ENCODE measurements at places on chromosomes 4 and X. TPM values are rescaled to one million over a fixed set of nuclear protein-coding genes. Genes with fewer than 3 reads are reported as not detected.
A peak's percentile ranks its signal among the peaks of the same experiment; 100 is the strongest.

DNA sequence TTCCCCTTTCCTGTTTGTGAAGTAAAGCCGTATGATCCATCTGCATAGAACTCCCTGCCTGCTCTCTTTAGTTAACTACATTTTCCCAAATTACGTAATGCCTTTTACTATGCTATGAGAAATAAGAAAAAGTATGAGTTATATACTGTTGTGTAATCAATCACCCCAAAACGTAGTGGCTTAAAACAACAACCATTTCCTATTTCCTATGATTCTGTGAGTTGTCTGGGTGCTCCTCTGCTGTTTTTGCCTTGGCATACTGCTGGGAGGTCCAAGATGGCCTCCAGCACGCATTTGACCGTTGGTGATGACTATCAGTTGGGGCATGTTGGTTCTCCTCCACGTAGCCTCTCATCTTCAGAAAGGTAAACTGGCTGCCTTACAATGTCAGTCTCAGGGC, 39.8 kb downstream of the BBS12 start:
- no peaks in the 10 kb centered on the region for H3K27me3 ChIP-seq
- DNase-seq, result no peak
- no peaks in the 10 kb centered on the region for H3K36me3 ChIP-seq
- no peak overlapping the region for H3K4me3 ChIP-seq
- H3K4me1 ChIP-seq, result no peaks in the 10 kb centered on the region

Gene TMSB15A
- total RNA-seq, result 38.5 TPM

Gene PRSS12
- 5.0 TPM for total RNA-seq

- no peaks in the 10 kb centered on the region for H3K27me3 ChIP-seq
- H3K4me3 ChIP-seq, result no peak overlapping the region
- H3K27ac ChIP-seq, result no peak overlapping the region
- DNase-seq, result no peak
These were observed 13.0 kb downstream of the RBMX start for GRCh38 chrX:136867518-136867917.

DNA sequence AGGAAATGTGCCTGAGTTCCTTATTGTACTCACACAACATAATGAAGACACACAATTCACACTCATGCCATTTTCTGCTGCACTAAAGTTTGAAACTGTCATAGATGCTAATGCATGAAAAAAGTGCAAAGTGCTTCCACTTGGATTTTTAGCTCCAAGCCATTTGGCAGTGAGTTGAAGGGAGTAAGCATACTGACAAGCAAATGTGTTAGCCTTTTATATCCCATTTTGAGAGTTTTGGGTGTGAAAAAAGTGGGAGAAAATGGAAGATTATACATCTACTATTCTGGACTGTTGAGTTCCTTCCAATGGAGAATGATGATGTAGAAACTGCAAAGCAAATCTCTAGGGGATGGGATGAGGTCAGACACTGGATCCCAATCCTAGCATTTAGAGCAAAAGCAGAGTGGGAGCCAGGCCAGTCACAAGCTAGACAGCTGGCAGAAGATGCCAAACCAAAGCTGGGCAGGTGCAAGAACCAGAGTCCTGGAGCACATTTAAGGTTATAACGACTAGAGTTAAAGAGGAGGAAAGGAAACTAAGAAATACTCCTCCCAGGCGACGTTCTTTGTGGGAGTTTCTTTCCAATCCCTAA, 216.8 kb downstream of the FBXO8 start:
- H3K4me1 ChIP-seq, result no peaks in the 10 kb centered on the region
- H3K36me3 ChIP-seq, result no peaks in the 10 kb centered on the region
- no peaks in the 10 kb centered on the region for H3K27me3 ChIP-seq

Gene ALB
- total RNA-seq, result 3.5 TPM

Gene DCAF8L2
- not detected for total RNA-seq

- H3K27ac ChIP-seq, result no peak overlapping the region
- H3K4me3 ChIP-seq, result no peak overlapping the region
- H3K27me3 ChIP-seq, result no peaks in the 10 kb centered on the region
- peaks cover 9% of the 10 kb centered on the region for H3K36me3 ChIP-seq
- no peak for DNase-seq
- H3K4me1 ChIP-seq, result no peaks in the 10 kb centered on the region
These were observed 28.4 kb upstream of the NAP1L5 start for GRCh38 chr4:88725986-88726385.

- peaks cover 31% of the 10 kb centered on the region for H3K36me3 ChIP-seq
- H3K4me1 ChIP-seq, result no peaks in the 10 kb centered on the region
- peak; percentile 97 for DNase-seq
- H3K27ac ChIP-seq, result peak within 1 kb of the TSS; percentile 73
These were observed at the start of gene GAR1 for GRCh38 chr4:109815151-109816081. TSS of gene GAR1 (plus strand) at chr4:109815762. CDS start at chr4:109816165, 403 bp downstream.

- H3K36me3 ChIP-seq, result no peaks in the 10 kb centered on the region
- no peak overlapping the region for H3K4me3 ChIP-seq
These were observed 19.8 kb upstream of the ATXN3L start for GRCh38 chrX:13339607-13340006.

Data from endodermal cell (in vitro differentiated cells).